ENCODE measurements at places on chromosomes 5 and 9. TPM values are rescaled to one million over a fixed set of nuclear protein-coding genes. Genes with fewer than 3 reads are reported as not detected.
A peak's percentile ranks its signal among the peaks of the same experiment; 100 is the strongest.

The OBP2B gene
- total RNA-seq = not detected

DNA sequence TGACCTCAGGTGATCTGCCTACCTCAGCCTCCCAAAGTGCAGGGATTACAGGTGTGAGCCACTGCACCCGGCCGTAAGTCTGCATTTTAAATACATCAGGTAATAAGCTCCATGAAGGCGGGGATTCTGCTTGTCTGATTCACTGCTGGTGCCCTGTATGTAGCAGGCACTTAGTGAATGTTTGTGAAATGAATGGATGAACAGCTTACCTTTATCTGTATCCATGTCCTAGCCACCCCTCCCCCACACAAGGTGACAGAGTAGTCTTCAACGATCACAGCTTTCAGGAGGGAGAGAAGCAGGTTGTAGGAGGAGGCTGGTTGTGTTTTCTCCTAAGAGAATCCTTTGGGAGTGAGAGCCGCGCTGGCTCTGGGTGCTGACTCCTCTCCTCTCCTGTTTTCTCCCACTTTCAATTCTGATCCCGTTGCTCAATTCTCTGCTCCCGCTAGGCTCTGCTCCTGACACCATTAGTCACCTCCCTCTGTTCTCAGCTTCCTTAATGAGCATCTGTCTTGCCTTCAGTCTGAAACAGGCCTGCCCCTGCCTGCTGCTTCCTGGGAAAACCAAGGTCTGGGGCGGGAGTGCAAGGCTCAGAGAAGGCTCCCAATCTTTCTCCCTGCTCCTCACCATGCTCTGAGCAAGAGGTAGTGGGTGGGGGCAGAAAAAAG lies 88.8 kb upstream of the CTNNA1 start:
- H3K27ac ChIP-seq = no peak overlapping the region
- no peak overlapping the region for H3K4me3 ChIP-seq
- no peaks in the 10 kb centered on the region for H3K27me3 ChIP-seq
- DNase-seq = peak; percentile 76
- H3K4me1 ChIP-seq = peaks cover 34% of the 10 kb centered on the region

GRCh38 chr9:135093111-135093510 lies 5.6 kb downstream of the OLFM1 start:
- no peak overlapping the region for H3K4me3 ChIP-seq
- H3K27ac ChIP-seq = no peak overlapping the region
- H3K36me3 ChIP-seq = peaks cover 38% of the 10 kb centered on the region
- H3K4me1 ChIP-seq = peaks cover 27% of the 10 kb centered on the region
- peaks cover 17% of the 10 kb centered on the region for H3K27me3 ChIP-seq

- no peaks in the 10 kb centered on the region for H3K36me3 ChIP-seq
- no peaks in the 10 kb centered on the region for H3K4me1 ChIP-seq
- H3K27ac ChIP-seq = no peak overlapping the region
These were observed 58.0 kb downstream of the CDKN2A start for GRCh38 chr9:21936161-21936560.

DNA sequence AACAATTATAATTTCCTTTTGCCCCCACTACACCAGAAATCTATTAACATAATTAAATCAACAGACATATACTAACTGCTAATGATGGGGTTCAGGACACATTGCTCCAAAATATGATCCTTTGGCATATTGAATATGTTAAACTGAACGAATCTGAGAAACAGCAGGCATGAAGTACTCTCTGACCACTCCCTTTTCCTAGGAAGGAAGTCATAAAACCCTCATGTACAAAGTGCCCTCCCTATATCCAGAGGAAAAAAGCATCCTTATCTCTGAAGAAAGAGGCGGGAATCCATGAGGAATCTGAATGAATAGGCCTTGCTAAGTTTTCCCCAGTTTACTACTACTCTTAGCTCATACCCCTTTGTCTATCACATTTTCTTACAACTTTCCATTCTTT lies 67.9 kb downstream of the ADAMTS6 start:
- H3K4me3 ChIP-seq = no peak overlapping the region
- no peaks in the 10 kb centered on the region for H3K4me1 ChIP-seq
- H3K27ac ChIP-seq = no peak overlapping the region
- no peaks in the 10 kb centered on the region for H3K36me3 ChIP-seq
- DNase-seq = no peak
- no peaks in the 10 kb centered on the region for H3K27me3 ChIP-seq

DNA sequence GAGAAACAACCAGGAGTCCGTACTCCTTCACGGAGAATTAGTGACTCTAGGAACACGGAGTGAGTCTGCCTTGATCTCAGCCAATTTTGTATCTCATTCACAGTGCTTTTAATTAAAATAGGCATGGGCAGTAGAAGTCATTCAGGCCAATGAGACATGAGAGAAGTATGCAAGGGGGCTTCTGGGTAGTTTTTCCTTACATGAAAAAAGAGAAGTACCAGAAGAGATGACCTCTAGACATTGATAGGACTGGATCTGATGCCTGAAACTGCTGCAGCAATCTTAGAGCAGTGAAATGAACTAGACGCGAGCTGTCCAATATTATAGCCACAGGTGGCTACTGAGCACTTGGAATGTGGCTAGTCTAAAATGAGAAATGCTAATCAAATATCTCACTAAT lies 187.7 kb upstream of the TLE4 start:
- peaks cover 2% of the 10 kb centered on the region for H3K27me3 ChIP-seq
- no peaks in the 10 kb centered on the region for H3K4me1 ChIP-seq
- no peak for DNase-seq
- H3K36me3 ChIP-seq = no peaks in the 10 kb centered on the region
- no peak overlapping the region for H3K27ac ChIP-seq
- H3K4me3 ChIP-seq = no peak overlapping the region

DNA sequence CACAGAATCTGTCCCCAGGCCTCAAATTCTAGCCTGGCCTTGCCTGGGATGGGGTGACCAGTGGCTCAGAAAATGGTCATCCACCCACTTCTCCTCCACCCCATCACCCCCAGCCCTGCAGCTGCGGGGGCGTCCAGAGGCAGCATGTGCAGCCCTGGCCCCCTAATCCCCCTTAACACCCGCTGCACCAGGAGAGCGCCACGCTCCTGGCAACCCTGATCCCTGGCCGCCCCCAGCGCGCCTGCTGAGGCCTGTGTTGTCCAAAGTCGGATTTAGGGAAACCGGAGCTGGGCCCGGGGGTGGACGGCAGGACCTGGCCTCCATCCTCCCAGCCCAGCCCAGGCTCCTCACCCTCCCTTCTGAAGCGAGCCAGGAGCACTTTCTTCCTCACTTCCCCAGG lies 22.0 kb downstream of the NR5A1 start:
- no peaks in the 10 kb centered on the region for H3K36me3 ChIP-seq
- no peak for DNase-seq
